Muscle of back (tissue), 13 donors: ENCODE measurements at places on chromosomes 5 and 9. TPM values are rescaled to one million over a fixed set of nuclear protein-coding genes. Genes with fewer than 3 reads are reported as not detected.

ORM2 gene
- polyA plus RNA-seq, result not detected

UBE2QL1 gene
- 1.3 TPM for polyA plus RNA-seq

GIN1 gene
- 10.7 TPM for polyA plus RNA-seq

ACTBL2 gene
- not detected for polyA plus RNA-seq

EDIL3 gene
- 22.4 TPM for polyA plus RNA-seq

CNTNAP3B gene
- polyA plus RNA-seq, result 5.4 TPM

TLR4 gene
- polyA plus RNA-seq, result 6.7 TPM

SPATA31D4 gene
- polyA plus RNA-seq, result not detected

IRX2 gene
- polyA plus RNA-seq, result 0.40 TPM

ABLIM3 gene
- 102 TPM for polyA plus RNA-seq

RLN2 gene
- polyA plus RNA-seq, result 1.7 TPM

CDH9 gene
- not detected for polyA plus RNA-seq

MOB3B gene
- polyA plus RNA-seq, result 2.6 TPM

C9orf50 gene
- polyA plus RNA-seq, result not detected

CD14 gene
- 38.2 TPM for polyA plus RNA-seq

ANXA2R gene
- polyA plus RNA-seq, result 1.1 TPM

GHR gene
- polyA plus RNA-seq, result 17.1 TPM

NUDT12 gene
- polyA plus RNA-seq, result 14.0 TPM

GADD45G gene
- 6.6 TPM for polyA plus RNA-seq

SLC36A2 gene
- 0.12 TPM for polyA plus RNA-seq

RNF183 gene
- polyA plus RNA-seq, result 0.13 TPM

MCIDAS gene
- not detected for polyA plus RNA-seq

PCDHB15 gene
- 6.1 TPM for polyA plus RNA-seq

IFNE gene
- not detected for polyA plus RNA-seq

APBB3 gene
- 15.2 TPM for polyA plus RNA-seq

RAB3C gene
- polyA plus RNA-seq, result 0.37 TPM

KLF9 gene
- polyA plus RNA-seq, result 3.0 TPM

ALDH7A1 gene
- 74.4 TPM for polyA plus RNA-seq

TMC1 gene
- polyA plus RNA-seq, result 0.96 TPM

HMCN2 gene
- polyA plus RNA-seq, result 15.8 TPM
